ENCODE measurements at places on chromosomes 6 and 20.

GRCh38 chr20:54681869-54682268 is 206.5 kb downstream of the DOK5 start:
- no peak for DNase-seq

GRCh38 chr6:42745083-42745639 is 742 bp downstream of the TBCC start:
- no peak for DNase-seq

GRCh38 chr6:44456070-44456965 is 68.8 kb downstream of the CDC5L start:
- no peak for DNase-seq

- no peak for DNase-seq
Observed at GRCh38 chr20:10536531-10536930, 101.4 kb downstream of the SLX4IP start.

DNA sequence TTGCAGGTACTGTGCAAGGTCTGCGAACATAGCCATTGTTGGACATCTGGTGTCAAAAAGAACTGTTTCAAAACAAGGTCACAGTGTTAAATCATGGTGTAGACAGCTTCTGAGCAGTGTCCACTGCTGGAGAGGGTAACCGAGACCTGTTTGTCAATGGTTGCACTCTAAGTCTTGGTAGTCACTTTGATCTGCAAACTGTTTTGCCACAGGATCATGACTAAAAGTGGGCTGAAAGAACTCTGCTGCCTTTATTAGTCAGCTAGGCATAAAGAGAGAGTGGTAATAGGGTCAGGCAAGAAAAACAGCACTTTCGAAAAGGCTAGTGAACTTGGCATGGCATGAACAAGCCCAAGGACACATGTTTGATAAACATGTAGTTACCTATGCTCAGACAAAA is 552.3 kb upstream of the CITED2 start:
- no peak for DNase-seq

DNA sequence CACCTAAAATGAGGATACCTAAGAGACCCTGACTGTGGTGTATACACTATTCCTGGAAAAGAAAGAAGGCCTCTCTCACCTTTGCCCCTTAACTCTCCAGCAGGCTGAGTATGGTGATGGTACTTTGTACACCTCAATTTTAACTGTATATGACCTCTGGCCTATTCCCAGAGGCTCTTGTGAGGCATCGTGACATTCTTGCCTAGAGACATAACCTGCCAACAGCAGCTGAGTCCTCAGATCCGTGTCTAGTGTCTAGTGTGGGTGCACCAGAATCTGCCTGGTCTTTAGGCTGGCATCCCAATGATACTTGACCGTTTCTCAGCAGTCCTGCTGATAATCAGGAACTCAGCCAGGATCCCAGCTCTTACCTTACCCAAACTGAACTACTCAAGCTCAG is 20.0 kb downstream of the TP53INP2 start:
- DNase-seq, result no peak

DNA sequence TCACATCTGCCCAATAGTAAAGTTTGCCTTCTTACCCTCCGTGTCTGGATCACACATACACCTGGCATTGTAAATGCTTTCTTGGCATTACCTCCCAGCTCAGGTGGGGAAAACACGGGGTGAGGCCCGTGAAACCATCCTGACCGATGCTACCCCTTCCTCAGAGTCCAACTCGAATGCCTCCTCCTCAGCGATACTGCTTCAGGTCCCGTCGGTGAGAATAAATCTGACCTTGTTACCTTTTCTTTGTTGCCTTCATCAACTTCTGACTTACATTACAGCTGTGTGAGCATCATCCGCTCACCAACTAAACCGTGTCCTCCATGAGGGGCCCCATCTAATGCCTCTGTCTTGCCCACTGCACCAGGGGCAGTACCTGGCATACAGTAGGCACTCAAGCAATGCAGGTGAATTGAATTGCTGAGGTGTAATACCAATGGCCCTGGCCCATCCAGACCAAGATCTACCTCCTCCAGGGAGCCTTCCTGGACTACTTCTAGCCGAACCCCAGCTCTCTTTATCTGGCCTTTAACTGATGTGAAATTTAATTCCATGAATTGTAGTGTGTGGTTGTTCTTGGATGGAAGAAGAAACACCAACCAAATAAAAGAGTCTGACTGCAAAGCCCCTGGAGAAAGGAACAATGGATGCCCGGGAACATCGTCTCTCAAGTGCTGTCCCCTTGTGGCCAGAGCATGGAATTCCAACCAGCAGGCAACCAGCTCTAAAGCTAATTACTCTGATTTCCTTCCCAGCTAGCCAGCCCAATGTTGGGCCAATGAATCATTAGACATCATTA is 141.5 kb downstream of the ANKRD60 start:
- DNase-seq, result no peak

- DNase-seq, result no peak
Observed at GRCh38 chr20:62284448-62284847, 18.3 kb upstream of the ADRM1 start.

DNA sequence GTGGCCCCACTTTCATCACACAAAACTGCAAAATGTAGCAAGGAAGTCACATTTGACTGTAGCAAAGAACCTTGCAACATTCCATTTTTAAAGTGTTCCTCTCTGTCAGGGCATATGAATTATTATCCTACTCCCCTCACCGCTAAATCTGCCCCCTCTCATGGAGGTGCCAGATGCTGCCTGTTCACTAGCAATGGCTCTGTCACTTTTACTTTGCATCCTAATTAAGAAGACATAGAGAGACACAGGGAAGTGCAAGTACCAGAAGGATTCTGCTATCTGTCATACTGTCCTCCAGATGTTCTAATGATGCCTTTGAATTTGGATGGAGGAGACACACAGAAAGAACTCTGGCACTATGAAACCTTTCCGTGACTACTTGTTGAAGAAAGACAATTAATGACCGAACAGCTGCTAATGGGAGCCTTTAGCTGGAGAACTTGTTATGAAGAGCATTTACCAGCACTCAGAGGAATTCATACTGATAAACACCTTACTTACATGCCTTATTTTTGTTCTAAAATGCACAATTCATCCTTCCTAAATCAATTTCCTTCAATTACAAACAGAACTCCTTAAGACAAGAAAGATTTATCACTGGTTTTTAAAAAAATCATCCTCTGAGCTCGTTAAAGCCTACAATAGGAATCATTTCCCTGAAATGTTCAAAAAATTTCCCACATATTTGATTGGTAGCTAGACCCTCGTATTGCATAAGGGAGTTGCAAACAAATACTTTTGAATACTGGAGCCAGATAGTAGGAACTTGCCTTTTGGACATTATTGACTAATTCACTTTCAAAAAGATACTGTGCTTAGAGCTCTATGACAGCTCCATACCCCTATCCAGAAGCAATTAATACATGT is 292.6 kb downstream of the UBE3D start:
- no peak for DNase-seq

Data from stimulated activated CD8-positive, alpha-beta memory T cell treated with anti-CD3 and anti-CD28 coated beads, Interleukin-4, amount 100 ng/mL, for 1 hour (primary cell).